Stimulated activated CD4-positive, alpha-beta T cell treated with anti-CD3 and anti-CD28 coated beads, Interleukin-1b, Interleukin-23, amount 100 ng/mL, for 48 hours (primary cell): ENCODE measurements at places on chromosomes 6 and 20.

DNA sequence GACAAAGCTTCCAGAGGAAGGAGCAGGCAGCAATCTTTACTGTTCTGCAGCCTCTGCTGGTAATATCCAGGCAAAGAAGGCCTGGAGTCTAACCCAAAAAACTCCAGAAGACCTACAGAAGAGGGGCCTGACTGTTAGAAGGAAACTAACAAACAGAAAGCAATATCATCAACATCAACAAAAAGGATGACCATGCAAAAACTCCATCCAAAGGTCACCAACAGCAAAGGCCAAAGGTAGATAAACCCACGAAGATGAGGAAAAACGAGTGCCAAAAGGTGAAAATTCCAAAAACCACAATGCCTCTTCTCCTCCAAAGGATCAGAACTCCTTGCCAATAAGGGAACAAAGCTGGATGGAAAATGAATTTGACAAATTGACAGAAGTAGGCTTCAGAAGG is 469.8 kb upstream of the FLRT3 start:
- no peak for DNase-seq

DNA sequence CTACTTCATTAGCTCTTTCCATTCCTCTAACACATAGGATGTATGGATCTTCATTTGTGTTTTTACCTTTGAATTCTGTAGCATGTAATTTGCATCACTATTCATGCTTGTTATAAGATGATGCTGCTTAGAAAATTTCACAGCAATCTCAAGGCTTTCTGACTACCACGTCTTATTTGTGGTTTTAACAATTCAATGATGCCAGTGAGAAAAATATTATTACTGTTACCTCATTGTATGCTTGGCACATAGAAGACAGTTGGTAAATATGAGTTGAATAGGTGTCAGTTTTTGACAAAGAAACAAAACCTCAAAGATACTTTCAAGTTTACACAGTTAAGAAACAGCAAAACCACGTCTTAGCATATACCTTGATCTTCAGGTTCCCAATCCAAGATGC is 428.6 kb downstream of the TFAP2A start:
- DNase-seq, result no peak

DNA sequence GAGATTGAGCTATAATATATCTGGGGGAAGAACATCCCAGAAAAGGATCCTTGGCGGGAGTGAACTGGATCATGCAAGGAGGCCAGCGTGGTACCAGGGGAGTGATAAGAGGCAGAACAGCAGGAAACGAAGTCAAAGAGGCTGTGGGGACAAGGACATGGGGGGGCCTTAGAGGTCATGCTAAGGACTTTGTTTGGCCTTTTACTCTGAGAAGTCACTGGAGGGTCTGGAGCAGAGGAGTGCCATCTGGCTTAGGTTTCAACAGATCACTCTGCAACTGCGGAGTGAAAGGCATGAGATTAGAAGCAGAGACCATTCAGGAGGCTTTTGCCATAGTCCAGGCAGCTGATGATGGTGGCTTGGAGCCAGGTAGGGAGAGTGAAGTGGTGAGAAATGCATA is 24.3 kb downstream of the MRAP2 start:
- no peak for DNase-seq

GRCh38 chr6:155648301-155648700 is 192.7 kb upstream of the NOX3 start:
- no peak for DNase-seq

DNA sequence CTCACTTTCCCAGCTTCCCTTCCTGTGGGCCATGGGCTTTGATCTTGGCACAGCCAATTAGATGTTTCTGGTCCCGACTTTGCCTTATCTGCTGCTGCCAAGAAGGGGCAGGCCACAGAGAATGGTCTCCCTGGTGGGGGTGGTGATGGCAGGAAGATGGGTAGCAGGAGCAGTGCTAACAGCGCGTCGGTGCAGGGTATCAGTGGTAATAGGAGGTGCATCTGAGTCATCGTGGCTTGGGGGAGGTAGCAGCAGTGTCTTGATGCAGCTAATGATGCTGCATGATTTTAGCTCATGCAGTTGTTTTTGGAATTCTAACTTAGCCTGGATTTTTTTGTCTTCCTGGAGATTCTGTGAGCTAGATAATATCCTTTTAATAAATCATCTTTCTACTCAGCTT is 18.9 kb upstream of the MAS1 start:
- peak; percentile 9 for DNase-seq

DNA sequence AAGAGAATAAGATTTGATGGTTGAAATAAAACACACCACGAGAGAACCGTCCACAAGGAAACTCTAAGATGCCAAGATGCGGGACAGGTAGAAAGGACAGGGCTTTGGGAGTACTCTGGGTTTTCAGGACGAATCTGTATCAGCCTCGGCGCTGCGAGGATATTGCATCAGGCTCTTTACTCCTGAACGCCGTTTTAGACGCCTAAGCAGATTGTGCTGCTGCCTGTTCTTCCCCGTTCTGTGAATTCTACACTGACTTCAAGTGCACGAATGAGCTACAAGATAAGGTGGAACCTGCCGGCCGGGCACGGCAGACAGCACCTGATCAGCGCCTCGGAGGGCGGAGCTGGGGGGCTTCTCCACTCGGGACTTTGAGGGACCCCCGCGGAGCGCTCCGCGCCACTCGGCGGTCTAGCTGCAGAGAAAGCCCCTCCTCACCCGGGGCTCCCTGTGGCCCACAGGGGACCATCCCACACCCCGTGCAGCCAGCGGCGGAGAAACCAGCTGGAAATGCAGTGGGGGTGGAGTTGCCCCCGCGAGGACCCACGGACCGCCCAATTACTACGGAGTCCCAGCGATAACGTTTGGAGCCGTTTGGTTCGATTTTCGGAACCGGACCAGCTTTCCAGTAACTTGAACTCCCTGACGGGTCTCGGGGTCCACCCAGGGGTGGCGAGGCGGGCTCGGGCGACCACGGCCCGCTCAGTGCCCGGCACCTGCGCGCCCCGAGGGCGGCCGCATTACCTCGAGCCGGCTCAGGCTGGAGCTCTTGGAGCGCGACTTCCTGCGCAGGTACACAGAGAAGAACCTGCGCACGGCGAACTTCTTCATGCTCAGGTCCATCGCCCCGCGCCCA is 646 bp downstream of the RPS6KA2 start:
- DNase-seq, result peak; percentile 17

- no peak for DNase-seq
Observed at GRCh38 chr6:16759181-16759645, 2.0 kb downstream of the ATXN1 start.

DNA sequence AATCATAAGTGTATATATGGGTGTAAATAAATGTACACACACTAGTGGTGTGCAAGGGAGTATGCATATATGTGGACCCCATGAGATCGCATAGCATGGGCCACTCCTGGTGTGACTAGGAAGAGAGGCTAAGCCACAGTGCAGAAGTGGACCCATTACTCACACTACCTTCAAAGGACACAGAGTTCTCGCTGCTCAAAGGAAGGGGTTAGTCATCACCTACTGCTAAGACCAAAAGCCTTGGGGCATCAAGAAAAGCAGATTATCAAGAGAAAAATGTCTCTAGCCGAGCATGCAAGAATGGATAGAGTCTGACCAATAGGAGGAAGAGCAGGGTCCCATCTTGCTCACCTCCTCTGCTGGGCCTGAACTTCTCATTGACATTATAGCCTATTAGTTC is 195.5 kb downstream of the MAFB start:
- no peak for DNase-seq

DNA sequence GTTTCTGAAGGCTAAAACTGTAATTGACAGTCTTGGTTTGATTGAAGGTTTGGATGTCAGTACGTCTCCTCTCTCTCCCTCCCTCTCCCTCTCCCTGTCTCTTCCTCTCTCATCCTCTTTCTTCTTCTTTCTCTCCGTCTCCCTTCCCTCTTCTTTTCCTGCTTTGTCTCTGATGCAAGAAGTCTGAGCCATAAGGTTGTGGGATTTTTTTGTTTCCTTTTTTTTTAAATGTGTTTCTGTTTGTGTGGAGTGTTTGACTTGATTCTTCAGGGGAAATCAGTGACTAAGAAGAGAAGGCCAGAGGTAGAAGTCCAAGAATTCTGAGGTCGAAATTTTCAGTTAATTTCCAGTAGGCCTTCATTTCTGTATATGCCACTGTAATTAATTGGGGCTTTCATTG is 111.9 kb downstream of the FOXO3 start:
- no peak for DNase-seq

DNA sequence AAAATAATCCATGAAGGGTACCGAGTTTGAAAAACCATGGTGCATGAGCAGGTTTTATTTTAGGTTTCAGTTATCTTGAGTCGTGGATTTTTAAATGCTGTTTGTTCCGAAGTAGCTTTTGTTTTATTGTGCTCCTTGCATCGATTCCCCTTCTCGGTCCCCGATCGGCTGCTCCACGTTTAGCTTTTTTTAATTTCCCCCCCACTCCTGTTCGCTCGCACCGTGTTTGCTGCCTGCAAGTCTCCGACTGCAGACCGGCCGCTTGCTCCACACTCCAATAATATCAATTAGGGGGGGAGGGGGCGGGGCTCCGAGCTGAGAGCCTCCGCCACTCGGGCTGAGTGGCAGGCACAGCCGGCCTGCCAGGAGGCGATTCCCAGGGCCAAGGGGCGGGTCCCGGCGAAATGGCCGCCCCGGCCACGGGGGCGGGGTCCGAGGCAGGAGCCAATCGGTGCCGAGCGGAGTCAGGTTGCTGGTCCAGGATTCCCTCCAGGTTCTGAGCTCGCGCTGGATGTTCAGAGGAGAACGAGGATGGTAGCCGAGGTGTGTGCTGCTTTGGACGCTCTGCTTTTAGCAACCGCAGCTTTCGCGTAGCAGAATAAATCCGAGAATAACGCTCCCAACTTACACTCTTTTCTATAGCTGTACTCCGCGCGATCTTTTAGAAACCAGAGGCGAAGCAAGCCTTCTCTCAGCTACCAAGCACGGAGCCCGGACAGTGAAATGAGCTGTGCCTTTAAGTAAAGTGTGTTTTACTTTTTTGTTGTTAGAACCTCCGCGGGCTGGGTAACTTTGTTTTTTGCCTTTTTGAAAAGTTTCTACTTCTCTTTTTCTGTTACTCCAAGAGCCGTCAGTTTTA is at the start of gene EPHA7:
Gene EPHA7 (minus strand): TSS at position 256 of the 859 bp plus-strand sequence. CDS start 218 bp downstream, at position 38.
- peak; percentile 47 for DNase-seq

DNA sequence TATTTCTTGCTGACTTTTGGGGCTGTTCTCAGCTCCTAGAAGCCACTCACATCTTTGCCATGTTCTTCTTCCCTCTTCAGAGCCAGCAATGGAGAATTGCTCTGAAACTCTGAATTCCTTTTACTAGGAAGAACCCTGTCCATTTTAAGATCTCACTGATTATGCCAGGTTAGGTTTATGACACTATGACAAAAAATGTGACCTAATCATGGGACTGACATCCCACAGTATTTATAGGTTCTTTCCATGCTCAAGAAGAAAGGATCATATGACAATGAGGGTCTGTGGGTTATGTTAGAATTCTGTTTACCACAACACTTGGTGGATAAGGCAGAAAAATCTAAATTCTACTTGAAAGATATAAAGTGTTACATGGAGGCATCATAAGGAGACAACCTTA is 263.3 kb upstream of the CITED2 start:
- DNase-seq, result no peak

DNA sequence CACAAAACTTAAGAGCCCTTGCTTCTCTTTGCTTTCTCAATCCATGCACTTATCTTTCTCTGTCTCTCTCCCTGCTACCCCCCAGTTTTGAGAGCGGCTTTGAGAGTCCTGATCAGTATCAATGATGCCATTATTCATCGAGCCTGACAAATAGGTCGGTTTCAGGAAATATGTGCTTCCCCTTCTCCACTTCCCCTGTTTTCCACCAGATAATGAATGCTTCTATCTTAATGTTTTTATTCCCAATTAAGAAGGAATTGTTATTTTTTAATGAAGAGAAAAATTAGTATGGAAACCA is 117.7 kb downstream of the KIF13A start:
- DNase-seq, result no peak

DNA sequence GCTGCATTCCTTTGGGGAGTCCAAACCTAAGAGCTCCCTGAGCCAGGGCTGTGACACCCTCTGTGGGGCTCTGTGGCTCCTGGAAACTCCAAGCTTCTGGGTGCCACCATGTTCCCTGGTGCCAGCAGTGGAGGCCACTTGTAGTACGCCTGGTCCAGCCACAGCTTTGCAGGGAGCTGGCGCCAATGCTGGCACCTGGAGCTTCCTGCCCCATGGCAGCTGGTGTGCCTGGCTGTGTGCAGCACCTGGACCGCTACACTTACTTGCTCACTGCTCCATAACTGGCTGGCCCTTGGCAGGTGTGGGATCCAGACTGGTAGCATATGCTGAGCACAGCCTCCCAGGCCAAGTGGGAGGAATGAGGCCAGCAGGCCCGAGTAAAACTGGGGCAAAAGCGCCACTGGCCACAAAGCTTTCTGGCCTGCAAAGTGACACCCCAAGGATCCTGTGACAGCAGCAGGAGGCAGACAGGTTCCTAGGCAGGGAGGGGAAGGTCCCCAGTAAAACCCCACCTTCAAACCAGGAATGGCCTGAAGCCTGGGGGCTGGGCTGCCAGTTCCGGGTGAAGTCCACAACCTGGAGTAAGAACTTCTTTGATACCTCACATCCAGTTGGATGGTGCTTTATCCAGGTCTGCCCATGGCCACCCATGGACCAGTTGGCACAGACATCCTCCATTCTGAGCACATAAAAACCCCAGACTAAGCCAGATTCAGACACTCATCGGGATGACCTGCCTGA is 461.0 kb downstream of the TBC1D32 start:
- DNase-seq, result no peak

DNA sequence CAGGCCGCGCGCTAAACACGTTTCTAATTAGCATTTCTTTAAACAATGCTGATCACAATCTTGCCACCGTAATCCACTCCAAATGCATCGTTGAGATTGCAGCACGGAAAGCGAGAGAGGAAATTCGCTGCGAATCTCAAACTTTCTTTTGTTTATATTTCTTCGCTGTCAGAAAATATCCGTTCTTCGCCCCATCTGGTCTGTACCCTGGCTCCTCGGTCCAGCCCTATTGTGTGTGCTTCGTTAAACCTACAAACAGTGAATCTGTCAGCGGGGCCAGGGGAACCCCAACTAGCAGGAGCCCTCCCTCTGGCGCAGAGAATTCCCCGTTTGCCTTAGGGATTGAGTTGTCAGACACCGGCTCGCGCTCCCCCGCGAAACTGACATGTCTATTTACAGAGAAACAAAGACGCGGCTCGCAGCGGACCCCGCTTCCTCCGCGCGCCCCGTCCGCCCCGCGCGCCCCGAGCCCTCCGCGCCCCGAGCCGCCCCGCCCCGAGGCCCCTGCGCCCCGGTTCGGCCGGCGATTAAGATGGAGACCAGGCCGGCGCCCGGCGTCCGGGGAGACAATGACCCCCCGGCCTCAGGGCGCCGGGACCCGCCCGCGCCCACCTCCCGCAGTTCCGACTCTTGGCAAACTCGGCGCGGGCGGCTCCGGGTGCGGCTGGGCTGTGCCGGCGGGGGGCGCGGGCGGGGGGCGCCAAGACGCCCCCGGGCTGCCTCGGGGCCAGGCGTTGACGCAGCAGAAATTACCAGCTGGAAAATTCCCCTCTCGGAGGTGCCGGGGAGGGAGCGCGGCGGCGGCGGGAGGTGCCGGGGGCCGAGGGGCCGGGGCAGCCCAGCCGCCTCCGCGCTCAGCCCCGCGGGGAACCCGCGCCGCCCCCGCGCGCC is 874 bp downstream of the ZBTB46 start:
- no peak for DNase-seq

DNA sequence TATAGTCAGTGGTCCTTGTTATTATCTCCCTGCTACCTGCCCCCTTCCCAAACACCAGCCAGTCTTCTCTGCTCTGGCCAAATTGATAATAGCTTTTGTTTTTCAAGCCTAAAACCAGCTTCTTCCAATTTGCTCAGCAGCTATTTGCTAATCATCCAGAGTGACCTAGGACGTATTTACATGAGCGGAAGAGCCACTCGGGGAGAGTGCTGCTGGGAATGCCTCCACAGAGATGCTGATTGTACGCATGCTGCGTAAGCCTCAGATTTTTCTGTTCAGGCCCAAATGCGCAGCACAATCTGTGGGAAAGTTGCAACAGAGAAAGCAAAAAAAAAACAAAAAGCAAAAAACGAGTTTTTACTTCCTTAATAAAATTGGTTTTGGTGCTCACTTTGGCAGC is 24.4 kb upstream of the ID1 start:
- DNase-seq, result no peak
